ENCODE measurements at places on chromosomes 13 and 19.

- no peaks in the 10 kb centered on the region for H3K27me3 ChIP-seq
- peaks cover 18% of the 10 kb centered on the region for H3K4me1 ChIP-seq
- peak overlapping the region; percentile 68 for H3K27ac ChIP-seq
- DNase-seq, result no peak
- no peak overlapping the region for H3K4me3 ChIP-seq
Measured at GRCh38 chr19:2035590-2035991, 15.5 kb downstream of the MKNK2 start.

DNA sequence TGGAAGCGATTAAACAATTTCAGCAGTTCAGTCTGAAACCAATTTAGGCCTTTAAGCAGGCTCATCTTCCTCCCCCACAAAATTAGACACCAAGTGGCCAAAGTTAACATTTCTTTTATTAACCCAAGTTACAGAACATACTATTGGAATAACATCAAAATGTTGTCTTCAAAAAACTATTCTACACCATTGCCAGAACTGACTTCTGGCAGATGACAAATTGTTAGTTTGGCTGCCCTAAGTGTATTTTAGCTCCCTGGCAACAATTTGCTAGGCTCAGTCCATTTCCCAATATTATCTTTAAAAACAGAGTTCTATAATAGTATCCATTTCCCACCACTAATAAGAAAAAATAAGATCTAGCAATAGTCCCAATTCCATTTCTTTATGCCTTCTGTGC, 107.8 kb downstream of the SGCG start:
- H3K4me3 ChIP-seq, result no peak overlapping the region
- no peaks in the 10 kb centered on the region for H3K4me1 ChIP-seq
- H3K27me3 ChIP-seq, result peaks cover 35% of the 10 kb centered on the region
- H3K36me3 ChIP-seq, result no peaks in the 10 kb centered on the region
- no peak for DNase-seq
- H3K27ac ChIP-seq, result no peak overlapping the region

DNA sequence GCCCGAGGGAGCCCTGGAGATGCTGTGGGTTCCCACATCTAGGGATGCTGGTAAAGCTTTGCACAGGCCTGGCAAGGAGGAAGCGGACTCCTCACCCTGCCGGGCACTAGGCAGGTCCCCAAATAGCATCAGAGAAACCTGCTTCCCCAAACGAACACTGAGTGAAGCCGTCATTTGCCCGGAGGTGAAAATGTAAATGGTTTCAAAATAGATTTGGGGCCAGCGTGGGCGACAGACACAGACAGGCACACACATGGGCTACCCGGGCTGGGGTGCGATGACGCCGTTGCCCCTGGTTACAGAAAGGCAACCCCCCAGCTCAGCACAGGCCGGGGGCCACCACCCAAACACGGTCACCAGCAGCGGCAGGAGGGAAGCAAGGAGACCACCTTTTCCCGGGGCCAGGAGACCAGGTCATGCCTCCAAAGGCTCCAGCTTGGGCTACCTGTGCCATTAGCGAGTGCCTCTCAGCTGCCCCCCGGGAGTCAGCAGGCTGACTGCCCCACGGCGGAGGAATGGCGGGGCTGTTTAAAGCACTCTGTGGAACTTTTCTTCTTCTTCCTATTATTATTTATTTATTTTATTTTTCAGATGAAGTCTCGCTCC, 47.5 kb upstream of the NDUFS7 start:
- H3K27me3 ChIP-seq, result peaks cover 25% of the 10 kb centered on the region
- no peak overlapping the region for H3K27ac ChIP-seq
- no peaks in the 10 kb centered on the region for H3K4me1 ChIP-seq
- DNase-seq, result no peak

DNA sequence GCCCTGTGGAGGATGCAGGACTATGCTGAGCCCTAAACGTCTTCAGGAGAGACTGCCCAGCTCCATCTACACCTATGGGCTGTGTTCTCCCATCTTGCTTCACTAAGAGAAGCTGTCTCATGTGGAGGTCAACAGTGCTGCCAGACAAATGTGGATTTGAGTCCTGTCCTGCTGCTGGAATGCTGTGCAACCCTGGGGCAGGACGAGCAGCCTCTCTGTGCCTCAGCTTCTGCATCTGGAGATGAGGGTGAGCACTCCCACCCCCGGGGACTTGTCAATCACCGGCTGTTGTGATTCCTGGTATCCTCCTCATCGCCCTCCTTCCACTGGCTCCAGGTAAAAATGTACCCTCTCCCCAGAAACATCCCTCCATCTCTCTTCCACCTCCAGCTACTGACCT, 16.3 kb downstream of the EPS15L1 start:
- peaks cover 58% of the 10 kb centered on the region for H3K4me1 ChIP-seq
- H3K27ac ChIP-seq, result no peak overlapping the region
- no peak overlapping the region for H3K4me3 ChIP-seq
- no peak for DNase-seq
- no peaks in the 10 kb centered on the region for H3K27me3 ChIP-seq

DNA sequence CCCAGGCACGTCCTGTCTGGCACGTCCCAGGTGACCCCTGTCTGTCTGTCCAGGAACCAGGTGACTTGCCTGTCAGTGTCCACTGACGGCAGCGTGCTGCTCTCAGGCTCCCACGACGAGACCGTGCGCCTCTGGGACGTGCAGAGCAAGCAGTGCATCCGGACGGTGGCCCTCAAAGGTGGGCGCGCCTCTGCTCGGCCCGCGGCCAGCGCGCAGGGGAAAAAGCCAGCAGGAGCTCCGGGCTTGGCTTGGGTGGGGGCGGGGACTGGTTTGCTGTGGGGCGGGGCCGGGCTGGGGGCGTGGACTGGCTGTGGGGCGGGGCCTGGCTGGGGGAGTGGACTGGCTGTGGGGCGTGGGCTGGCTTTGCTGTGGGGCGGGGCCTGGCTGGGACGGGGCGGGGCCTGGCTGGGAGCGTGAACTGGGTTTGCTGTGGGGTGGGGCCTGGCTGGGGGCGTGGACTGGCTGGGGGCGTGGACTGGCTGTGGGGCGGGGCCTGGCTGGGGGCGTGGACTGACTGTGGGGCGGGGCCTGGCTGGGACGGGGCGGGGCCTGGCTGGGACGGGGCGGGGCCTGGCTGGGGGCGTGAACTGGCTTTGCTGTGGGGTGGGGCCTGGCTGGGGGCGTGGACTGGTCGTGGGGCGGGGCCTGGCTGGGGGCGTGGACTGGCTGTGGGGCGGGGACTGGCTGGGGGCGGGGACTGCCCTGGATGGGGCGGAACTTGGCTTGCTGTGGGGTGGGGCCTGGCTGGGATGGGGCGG, 7.2 kb downstream of the WDR18 start:
- peak; percentile 37 for DNase-seq
- peak overlapping the region; percentile 78 for H3K27ac ChIP-seq
- H3K27me3 ChIP-seq, result no peaks in the 10 kb centered on the region
- H3K4me3 ChIP-seq, result no peak overlapping the region
- H3K36me3 ChIP-seq, result peaks cover 26% of the 10 kb centered on the region

DNA sequence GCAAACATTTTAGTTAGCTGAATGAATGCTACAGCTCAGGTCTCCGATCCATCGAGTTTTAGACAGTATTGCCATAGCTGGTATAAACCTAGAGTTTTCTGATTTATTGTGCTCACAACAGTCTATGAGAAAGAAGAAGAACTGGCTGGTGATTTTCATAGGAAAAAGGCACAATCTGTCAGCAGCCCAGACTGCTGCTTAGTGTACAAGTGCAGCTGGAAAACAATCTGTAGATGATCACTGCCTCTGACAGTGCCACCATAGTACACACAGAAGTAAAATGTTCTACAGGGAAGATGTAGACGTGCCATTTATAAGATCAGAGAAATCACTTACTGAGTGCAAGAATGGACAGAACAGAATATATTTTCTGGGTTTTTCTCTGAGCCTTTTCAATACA, 48.4 kb downstream of the MYO16 start:
- H3K27ac ChIP-seq, result no peak overlapping the region
- H3K36me3 ChIP-seq, result no peaks in the 10 kb centered on the region
- H3K4me3 ChIP-seq, result no peak overlapping the region
- no peaks in the 10 kb centered on the region for H3K4me1 ChIP-seq
- DNase-seq, result no peak

- H3K4me1 ChIP-seq, result peaks cover 9% of the 10 kb centered on the region
- H3K36me3 ChIP-seq, result peaks cover 9% of the 10 kb centered on the region
- DNase-seq, result no peak
- no peaks in the 10 kb centered on the region for H3K27me3 ChIP-seq
- no peak overlapping the region for H3K4me3 ChIP-seq
- no peak overlapping the region for H3K27ac ChIP-seq
Measured at GRCh38 chr19:38331728-38332127, 3.9 kb upstream of the CATSPERG start.

DNA sequence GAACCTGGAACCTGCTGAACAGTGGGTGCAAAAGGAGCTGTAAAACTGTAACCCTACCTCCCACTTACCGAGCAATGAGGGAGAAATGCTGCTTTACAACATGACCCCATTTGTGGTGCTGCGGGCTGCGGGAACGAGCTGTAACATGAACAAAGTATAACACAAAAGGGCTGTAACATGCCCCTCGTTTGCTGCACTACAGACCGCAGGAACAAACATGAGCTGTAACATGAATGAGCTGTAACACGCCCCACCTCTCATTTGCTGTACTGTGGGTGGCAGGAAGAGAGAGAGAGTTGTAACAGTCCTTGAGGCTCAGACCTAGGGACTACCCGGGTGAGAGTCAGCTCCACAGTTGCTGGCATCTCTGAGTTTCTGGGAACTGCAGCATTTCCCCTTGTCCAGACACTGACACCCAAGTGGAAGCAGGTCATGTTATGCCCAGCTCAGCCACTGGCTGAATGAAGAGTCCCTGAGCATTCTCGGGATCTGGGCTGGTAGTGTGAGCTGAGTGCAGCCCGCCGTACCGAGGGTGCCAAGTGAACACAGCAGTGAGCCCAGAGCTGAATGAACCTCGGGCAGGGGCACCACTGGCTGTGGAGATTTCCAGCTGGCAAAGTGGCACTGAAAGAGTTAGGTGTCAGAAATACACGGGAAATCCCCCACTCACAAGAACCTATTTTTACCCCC, 1385.3 kb upstream of the SPRY2 start:
- no peak for DNase-seq
- H3K4me3 ChIP-seq, result no peak overlapping the region
- H3K27ac ChIP-seq, result no peak overlapping the region
- no peaks in the 10 kb centered on the region for H3K4me1 ChIP-seq

DNA sequence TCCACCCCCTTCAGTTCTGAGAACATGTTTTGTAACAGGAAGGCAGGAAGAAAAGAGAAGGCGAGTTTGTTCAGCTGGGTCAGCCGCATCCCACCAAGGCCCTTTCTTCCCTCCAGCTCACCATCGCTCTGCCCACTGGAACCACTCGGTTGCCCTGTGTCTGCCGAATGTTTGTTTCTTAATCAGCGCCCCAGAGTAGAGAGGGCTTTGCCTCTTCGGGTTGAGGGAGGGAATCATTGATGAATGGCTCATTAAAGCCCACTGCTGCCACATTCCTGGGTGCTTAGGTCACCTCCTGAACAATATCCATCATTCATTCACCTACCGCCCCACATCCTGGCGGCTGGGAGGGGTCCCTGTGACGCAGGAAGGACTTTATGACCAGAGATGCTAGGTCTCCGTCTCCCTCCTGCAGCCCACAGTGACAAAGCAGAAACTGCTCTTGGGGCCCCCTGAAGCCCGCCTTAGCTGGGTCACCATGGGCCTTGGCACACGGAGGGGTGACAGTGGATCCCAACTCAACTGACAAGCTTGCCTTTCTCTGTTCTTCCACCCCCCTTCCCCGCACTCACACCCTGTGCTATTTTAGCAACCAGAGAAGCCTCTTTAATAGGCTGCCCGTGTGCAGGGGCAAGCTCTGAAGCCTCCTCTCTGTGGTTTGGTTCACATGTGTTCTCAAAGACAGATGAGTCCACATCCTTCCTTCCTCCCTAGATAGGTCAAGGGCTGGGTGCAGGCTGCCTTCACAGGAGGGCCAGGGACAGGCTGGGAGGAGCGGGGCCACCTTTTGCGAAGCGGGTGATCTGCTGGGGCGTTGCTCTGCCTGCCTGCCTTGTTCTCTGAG, 46.2 kb downstream of the ACTN4 start:
- no peaks in the 10 kb centered on the region for H3K27me3 ChIP-seq
- H3K4me1 ChIP-seq, result peaks cover 69% of the 10 kb centered on the region
- peak overlapping the region; percentile 90 for H3K27ac ChIP-seq
- DNase-seq, result peak; percentile 64
- peaks cover 23% of the 10 kb centered on the region for H3K36me3 ChIP-seq
- H3K4me3 ChIP-seq, result peak overlapping the region; percentile 78

DNA sequence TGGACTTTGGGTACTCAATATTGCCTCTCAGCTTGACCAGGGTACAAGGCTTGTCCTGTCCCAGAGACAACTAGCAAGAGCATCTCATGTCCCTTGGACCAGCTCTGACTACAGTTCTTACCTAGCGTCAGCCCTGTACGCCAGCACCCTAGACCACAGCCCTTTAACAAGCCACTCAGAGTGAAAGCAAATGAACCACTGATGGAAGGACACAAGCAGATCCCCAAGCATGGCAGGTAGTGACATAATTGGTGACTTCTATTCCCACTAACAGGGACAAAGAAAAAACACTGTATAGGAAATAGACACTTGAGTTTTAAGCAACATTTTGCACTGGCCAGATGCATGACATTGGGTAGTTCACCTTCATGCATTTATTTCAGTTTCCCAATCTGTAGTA, 8.8 kb upstream of the LRCH1 start:
- H3K4me3 ChIP-seq, result no peak overlapping the region
- H3K27me3 ChIP-seq, result no peaks in the 10 kb centered on the region
- peaks cover 3% of the 10 kb centered on the region for H3K4me1 ChIP-seq
- no peak overlapping the region for H3K27ac ChIP-seq
- no peak for DNase-seq

DNA sequence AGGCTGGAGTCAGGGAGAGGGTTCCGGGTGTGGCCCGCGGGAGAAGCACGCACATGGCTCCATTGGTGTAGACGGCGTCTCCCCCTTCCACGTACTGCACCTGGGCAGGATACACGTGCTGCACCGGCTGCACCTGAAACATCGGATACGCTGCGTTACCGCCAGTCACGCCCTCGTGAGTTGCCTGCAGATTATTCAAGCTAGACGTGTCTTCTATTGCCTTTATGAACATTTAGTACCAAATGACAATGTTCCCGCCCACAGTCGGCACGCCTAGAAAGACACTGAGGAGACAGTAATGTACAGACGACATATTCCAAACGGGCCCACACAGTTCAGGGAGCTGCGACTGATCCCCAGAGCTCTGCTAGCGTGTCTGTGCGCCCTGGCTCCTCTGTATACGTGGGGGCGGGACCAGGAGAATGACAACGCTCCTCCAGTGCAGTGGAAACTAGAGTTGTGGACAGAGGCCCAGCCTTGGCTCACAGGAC, 64.1 kb upstream of the RANBP3 start:
- peaks cover 4% of the 10 kb centered on the region for H3K36me3 ChIP-seq
- no peak for DNase-seq
- H3K27me3 ChIP-seq, result peaks cover under 1% of the 10 kb centered on the region
- no peaks in the 10 kb centered on the region for H3K4me1 ChIP-seq
- H3K4me3 ChIP-seq, result no peak overlapping the region
- H3K27ac ChIP-seq, result no peak overlapping the region

All from effector memory CD8-positive, alpha-beta T cell (primary cell).